ENCODE measurements at places on chromosomes 5 and 9. TPM values are rescaled to one million over a fixed set of nuclear protein-coding genes. Genes with fewer than 3 reads are reported as not detected.
A peak's percentile ranks its signal among the peaks of the same experiment; 100 is the strongest.

CCL27 gene
- not detected for total RNA-seq

NSG2 gene
- not detected for total RNA-seq

SLCO6A1 gene
- not detected for total RNA-seq

CCDC152 gene
- total RNA-seq: 0.46 TPM

PCDHB5 gene
- 0.81 TPM for total RNA-seq

NR4A3 gene
- total RNA-seq: 6.7 TPM

MOB3B gene
- total RNA-seq: 22.0 TPM

DNA sequence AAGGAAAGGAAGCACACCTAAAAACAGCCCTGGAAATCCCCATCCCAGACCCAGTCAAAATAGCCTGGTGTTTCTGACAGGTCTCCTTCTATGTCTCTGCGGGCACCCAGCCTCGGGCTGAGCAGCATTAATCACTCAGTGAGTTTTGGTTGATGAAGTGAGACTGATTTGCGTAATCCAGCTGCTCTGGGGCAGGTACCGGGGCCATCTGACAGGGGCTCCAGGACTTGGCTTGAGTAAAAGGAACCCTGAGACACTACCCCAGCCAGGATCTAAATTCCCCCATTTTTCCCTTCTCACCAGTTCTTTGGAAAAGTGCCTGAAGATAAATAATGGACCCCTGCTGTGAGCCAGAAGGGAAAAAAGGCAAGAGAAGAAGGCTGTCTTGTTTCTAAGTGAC is 596 bp downstream of the SLC28A3 start:
- DNase-seq: no peak

GRCh38 chr9:82570226-82570625 is 492.7 kb downstream of the RASEF start:
- no peak for DNase-seq

DNA sequence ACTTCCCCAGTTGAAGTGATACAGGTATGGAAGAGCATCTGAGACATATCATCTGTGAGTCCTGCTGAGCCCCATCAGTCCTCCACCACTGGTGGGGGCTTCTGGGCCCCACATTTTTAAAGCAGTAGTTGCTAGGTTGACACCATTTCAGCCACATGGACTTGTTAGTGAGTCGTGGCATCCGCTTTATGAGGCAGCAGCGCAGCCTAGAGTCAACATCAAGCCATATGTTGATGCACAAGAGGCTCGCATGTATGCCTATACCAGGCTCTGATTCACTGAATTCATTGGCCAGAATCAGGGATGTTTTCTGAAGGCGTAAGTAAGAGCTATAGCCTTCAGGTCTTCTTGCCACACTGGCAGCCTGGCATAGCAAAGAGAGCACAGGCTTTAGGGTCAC is 26.8 kb downstream of the ZNF346 start:
- no peak for DNase-seq

- DNase-seq: no peak
Observed at GRCh38 chr9:129989740-129990139, 53.2 kb downstream of the FNBP1 start.

DNA sequence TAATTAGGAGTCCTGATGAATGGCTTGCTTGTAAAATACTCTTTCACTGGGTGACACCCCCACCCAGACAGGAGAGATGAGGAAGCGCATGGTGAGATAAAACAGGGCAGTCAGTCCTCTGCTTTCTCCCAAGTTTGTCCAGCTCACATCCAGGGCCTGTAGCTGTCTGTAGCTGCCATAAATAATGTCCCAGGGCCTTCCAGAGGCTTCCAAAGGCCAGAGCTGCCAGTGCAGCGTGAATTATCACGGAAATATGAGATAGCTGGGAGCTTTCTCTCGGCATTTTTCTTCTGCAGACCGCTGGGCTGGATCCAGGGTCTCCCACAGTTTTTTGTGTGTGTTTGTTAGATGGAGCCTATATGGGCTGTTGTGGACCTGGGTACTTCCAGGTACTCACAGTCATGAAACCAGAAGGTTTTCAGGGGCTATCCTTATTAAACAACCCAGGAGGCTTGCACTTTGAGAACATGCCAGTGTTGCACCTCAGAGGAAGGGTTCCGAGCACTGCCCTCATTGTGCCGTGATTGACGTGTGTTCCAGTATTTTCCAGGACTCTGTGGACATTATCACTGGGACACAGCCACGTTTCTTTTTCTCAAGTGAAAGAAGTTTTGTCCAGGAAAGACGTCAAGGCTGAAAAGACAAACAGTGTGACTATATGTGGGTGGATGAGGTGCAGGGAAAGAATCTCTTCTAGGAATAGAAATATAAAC is 117.5 kb downstream of the FGF1 start:
- DNase-seq: no peak

DNA sequence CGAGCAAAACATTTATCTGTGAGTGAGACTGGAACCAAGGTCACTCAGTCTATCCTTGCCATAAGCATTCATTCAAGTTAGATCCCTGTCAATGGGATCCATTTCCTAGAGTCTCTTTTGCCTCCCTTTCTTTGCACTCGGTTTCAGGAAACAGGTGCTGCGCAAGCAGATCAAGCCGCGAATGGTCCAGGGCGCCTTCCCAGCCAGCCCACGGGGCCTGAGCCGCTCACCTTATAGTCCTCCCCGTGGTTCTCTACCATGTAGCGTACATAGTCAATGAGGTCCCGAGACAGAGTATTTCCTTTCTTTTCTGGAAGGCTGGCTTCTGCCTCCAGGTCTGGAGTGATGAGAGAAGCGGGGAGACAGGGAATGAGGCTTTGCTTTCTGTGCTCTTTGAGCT is 3.4 kb downstream of the NOP16 start:
- DNase-seq: peak; percentile 45

DNA sequence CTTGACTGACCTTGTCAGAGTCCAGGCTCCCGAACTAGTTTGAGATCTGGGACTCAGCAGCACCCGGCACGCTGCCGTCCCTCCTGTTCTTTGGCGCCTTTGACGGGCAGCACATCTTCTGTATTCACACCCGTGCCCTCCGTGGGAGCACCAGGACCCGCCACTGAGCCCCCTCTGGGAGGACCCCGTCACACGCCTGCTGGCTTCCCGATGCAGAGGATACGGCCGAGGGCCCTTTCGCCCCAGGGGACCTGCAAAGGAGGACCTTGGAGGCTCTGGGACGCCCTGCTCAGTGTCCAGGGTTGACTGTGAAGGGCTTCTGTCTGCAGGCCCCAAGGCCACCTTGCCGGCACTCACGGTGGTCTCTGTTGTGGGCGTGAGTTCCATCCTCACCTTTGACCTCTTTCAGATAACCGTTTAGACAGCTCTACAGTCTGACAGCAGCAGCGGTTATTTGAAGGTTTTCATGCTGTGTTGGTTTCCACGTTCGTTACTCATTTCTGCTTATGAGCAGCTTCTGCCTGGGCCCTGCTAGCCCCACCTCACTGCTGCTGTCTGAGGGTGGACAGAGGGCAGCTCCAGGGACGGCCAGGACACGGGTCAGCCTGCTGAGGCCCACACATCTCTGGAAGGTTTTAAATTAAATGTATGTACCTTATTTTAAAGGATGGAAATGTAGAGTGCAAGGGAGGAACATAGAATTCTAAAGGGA is 12.6 kb upstream of the EXOC3 start:
- DNase-seq: peak; percentile 76

DNA sequence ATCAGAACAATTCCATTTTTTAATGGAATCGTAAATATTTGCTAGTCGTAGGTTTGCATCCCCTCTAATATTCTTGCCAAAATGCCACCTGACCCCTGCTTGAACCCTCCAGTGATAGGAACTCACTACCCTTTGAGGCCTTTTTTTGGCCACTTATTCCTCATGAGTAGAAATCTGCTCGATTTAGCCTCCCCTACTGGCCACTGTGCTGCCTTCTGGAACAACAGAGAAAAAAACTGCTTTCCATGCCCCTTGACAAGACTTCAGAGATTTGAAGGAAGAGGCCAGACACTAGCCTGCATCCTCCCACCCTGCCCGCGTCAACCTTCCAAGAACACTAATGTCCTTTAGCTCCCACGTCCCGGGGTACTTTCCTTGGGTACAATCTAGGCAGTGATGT is 4.1 kb downstream of the CCDC69 start:
- DNase-seq: no peak

- peak; percentile 64 for DNase-seq
Observed at GRCh38 chr9:89874351-89875321, 269.8 kb downstream of the GADD45G start.

GRCh38 chr5:181207214-181207959 is 2.4 kb upstream of the TRIM7 start:
- peak; percentile 85 for DNase-seq

GRCh38 chr5:67182301-67182790 is 14.3 kb downstream of the CD180 start:
- DNase-seq: peak; percentile 73

- no peak for DNase-seq
Observed at GRCh38 chr9:21002040-21002439, 29.4 kb downstream of the HACD4 start.

Measured in spleen (tissue), 13 donors.